ENCODE measurements at places on chromosomes 2 and 18.

DNA sequence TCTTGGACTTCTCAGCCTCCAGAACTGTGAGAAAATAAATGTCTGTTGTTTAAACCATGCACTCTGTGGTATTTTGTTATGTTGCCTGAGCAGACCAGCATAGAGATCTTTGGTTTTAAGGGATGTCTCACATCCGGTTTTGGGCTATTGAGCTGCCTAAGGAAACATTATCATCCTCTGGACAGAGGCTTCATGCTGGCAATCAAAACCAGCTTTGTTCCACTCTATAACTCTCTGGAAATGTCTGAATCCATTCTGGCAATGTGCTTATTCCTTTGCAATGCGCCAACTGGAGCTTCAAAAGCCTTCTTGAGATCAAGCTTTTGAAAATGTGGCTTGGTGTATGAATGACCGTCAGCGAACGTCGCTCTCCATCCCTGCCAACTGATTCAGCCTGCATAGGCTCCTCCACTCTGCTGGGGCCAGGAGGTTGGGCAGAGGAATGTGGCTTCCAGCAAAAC lies 183.6 kb upstream of the MGAT5 start:
- DNase-seq = peak; percentile 35

DNA sequence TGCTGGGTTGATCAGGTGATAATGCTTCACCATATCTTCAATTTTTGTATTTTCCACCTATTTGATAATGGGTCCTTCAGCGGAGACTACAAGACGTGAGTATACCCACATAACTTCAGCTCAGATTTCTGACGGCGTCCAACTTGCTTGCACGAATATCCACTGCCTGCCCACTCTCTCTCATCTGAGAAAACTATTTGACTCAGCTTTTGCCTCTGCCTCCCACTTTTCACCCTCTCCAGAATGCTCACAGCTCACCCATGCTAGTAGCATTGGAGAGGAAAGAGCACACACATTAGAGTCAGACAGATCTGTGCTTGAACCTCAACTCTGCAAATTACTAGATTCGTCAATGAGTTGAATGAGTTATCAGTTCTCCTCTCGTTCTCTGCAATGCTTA lies 166.8 kb downstream of the BCL2 start:
- no peak for DNase-seq

DNA sequence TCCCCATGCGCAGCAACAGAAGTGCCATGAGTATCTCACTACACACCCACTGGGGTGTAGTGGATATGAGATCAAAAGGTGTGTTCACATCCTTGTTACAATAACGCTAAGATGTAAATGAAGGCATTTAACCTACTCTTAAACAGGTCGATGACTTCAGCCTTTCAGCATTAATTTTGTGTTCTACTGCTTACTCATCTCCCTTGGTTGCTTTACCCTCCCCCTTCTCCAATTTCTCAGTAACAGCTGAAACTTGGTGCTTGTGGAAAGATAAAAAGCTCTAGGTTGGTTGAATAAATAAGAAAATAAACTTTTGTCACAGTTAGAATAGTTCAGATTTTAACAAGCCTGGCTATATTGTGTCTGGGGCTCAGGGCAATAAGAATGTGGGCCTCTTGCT lies 147.5 kb upstream of the SESTD1 start:
- no peak for DNase-seq

DNA sequence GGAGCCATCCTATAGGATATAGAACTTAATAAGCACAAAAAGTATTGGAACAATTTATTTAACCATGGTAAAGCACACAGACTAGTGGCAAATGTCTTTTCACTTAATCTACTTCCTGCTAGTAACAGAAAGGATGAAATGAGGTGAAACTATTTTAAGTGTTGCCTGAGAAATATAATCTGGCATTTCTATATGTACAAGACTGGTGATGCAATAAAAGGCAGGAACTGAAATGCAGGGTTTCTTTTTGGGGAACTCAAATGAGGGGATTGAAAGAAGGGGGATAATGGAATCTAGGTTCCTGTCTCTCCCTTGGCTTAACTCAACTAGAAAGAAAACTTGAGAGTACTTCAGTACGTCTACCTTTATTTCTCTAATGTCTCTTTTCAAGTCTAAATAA lies 122.3 kb downstream of the MEMO1 start:
- DNase-seq = no peak

DNA sequence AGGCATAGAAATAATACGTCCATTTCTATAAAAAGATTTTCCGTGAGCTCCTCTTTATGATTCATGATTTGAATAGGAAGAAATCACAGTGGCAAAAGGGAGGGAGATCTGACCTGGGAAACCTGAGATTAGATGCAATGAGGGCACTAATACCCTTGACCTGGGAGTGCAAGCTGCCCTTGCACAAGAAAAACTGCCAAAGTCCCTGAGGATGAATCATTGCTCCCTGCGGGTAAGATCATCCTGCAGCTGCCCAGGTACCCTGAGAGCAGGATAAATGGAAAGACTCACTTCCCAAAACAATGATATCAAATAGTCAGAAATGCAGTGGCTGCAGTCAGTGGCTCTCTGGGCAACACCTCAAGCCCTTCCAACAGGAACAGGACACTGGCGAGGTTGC lies 11.6 kb downstream of the FHL2 start:
- no peak for DNase-seq

DNA sequence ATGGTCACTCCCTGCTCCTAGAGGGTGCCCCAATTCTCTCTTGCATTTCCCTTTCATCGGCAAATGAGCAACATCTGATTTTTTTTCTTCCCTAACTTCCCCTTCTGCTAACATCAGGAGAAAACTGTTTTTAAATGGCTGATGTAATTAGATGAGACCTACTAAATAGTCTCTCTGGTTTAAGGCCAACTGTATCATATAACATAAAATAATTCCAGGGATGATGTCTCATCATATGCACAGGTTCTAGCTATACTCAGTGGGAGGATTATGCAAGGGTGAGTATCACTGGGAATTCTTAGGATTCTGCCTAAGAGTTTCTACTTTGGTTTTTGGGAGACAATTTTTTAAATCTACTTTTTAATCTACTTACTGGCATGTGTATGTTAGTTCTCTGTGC lies 193.4 kb downstream of the PARD3B start:
- DNase-seq = no peak

GRCh38 chr2:187478719-187479118 lies 30.7 kb upstream of the CALCRL start:
- no peak for DNase-seq

DNA sequence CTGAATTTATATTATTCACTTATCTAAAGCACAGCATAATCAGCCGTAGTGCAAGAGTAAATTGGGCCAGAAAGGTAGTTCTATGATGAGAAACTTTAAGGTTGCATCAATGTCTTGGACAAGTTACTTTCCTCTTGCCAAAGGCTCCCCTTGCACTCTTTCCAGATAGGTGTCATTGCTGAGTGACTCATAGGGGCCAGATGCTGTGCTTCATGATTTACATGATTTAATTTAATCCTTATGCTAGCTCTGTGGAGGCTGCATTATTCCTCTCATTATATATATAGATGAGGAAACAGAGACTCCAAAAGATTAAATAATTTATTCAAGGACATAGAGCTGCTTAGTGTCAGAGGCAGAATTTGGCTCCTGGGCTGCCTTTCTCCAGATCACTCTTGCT lies 5.0 kb downstream of the CFAP221 start:
- DNase-seq = no peak

Measured in stromal cell of bone marrow (primary cell).